Fibroblast of lung (primary cell): ENCODE measurements at places on chromosomes 3 and 15. TPM values are rescaled to one million over a fixed set of nuclear protein-coding genes. Genes with fewer than 3 reads are reported as not detected.

Gene GJD2
- total RNA-seq: not detected in 2 replicates

Gene CCR3
- total RNA-seq: 0.17 and 0.26 TPM in 2 replicates

Gene ELL3
- 6.7 and 10.1 TPM in 2 replicates for total RNA-seq

Gene SEMA6D
- total RNA-seq: 9.5 and 13.4 TPM in 2 replicates

Gene NPAP1
- not detected in 2 replicates for total RNA-seq

Gene EPHA3
- total RNA-seq: 0.26 and 0.99 TPM in 2 replicates

Gene DAPK2
- 8.0 and 14.4 TPM in 2 replicates for total RNA-seq

Gene CMTM8
- under 0.01 and 0.26 TPM in 2 replicates for total RNA-seq

Gene ITIH1
- total RNA-seq: not detected in 2 replicates

Gene GADL1
- 2.6 and 3.6 TPM in 2 replicates for total RNA-seq

Gene DTX3L
- 24.4 and 31.9 TPM in 2 replicates for total RNA-seq

Gene KY
- under 0.01 and 0.51 TPM in 2 replicates for total RNA-seq

Gene FAM107A
- under 0.01 TPM in 2 replicates for total RNA-seq

Gene PRR20G
- not detected in 2 replicates for total RNA-seq

Gene AADAC
- total RNA-seq: 0.17 and 0.77 TPM in 2 replicates

Gene GHRL
- total RNA-seq: not detected in 2 replicates

Gene ARID3B
- total RNA-seq: 0.99 and 1.0 TPM in 2 replicates

Gene UBE2E2
- total RNA-seq: 79.8 and 86.8 TPM in 2 replicates

Gene CLRN1
- total RNA-seq: not detected in 2 replicates

Gene BCHE
- 29.0 and 34.7 TPM in 2 replicates for total RNA-seq

Gene FOXL2
- total RNA-seq: under 0.01 TPM in 2 replicates

Gene SLC24A1
- 3.9 and 4.5 TPM in 2 replicates for total RNA-seq

Gene SLC28A2
- total RNA-seq: not detected in 2 replicates

Gene SLITRK3
- under 0.01 TPM in 1 of 2 replicates, not detected in the other for total RNA-seq

Gene MAP3K13
- 13.4 and 15.0 TPM in 2 replicates for total RNA-seq

Gene HEXA
- total RNA-seq: 80.3 and 98.1 TPM in 2 replicates

Gene OR5K2
- not detected in 2 replicates for total RNA-seq

Gene KLHDC8B
- 40.5 and 42.6 TPM in 2 replicates for total RNA-seq

Gene DPPA4
- total RNA-seq: 0.26 TPM in 1 of 2 replicates, not detected in the other

Gene RPL4
- total RNA-seq: 1,689 and 2,458 TPM in 2 replicates

Gene APOD
- total RNA-seq: 2.1 and 3.6 TPM in 2 replicates

Gene LCTL
- total RNA-seq: 0.26 and 0.66 TPM in 2 replicates

Gene CASR
- under 0.01 TPM in 1 of 2 replicates, not detected in the other for total RNA-seq

Gene ZNF80
- not detected in 2 replicates for total RNA-seq

Gene OSTN
- 2.6 and 31.9 TPM in 2 replicates for total RNA-seq

Gene TMEM44
- 9.2 and 14.9 TPM in 2 replicates for total RNA-seq

Gene POTEB2
- total RNA-seq: not detected in 2 replicates

Gene SNX33
- 19.5 and 24.6 TPM in 2 replicates for total RNA-seq

Gene ZPLD1
- 0.17 TPM in 1 of 2 replicates, not detected in the other for total RNA-seq

Gene LRRN1
- total RNA-seq: 0.26 and 0.33 TPM in 2 replicates

Gene HTR3E
- total RNA-seq: not detected in 2 replicates

Gene GPR62
- total RNA-seq: under 0.01 TPM in 2 replicates

Gene RBMS3
- total RNA-seq: 58.6 and 68.4 TPM in 2 replicates

Gene TMEM158
- 79.4 and 125 TPM in 2 replicates for total RNA-seq
